Activated gamma-delta T cell (primary cell): ENCODE measurements at places on chromosomes 4 and X.

GRCh38 chrX:46588263-46588662, 14.7 kb downstream of the CHST7 start:
- no peak for DNase-seq

GRCh38 chr4:41214136-41214824, at the start of gene APBB2:
APBB2 (minus strand) TSS chr4:41214542; CDS start chr4:41033254, 181,288 bp downstream.
- no peak for DNase-seq

DNA sequence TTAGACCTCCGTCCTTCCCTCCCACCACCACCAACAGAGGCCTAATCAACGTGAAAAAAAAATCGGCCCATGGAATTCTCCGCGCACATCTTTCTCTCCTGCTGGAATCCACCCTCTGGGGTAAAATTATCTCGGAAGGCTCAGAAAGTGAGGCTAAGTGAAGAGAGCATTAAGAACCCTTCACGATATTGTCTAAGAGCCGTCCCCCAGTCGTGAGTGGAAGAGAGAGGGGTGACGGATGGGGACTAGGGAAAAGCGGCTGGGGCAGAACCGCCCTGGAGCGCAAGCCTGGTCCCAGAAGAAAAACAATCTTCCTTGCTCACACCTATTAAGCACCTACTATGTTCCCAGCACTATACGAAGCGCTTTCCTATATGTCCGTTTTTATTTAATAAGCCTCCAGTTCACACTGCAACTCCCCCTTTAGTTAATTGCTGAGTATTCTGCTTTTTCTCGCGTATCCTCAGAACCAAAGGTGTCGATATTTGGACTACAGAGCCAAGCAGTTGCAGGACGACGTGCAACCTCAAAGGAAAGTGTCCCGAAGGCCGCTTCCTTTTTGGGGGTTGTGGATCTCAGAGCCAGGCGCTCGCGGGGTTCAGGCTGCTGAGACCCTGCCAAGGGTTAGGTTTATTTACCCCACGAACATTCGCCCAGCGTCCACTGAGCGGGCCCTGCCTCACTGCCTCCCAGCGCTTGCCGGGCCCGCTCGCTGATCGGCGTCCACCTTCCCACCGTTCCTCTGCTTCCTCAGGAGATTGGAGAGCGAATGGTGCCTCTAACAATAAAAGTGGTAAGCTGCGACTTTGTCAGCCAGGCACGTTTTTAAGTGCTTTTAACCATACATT, 889 bp downstream of the MGARP start:
- DNase-seq, result no peak

GRCh38 chrX:3540105-3540504, 173.3 kb downstream of the PRKX start:
- no peak for DNase-seq

DNA sequence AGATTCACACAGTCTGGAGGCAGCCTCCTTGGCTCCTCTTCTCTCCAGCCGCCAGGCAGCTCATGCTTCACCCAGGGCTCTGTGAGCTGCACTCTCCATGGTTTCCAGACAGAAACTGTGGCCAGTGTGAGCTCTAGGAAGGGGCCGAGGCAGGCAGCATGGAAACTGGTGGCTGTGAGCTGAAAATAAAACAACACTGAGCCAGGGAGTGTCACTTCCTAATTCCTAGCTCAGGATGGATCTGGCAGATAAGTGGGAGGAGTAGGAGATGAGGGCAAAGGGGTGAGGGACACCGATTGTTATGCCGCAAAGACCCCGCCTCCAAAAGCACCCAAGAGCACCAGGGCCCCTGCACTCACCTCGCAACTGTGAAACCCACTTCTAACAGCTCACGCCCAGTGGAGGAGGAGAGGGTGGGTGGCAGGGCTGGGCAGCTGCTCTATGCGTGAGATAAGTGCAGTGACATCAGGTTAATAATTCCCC, 69.8 kb downstream of the FHDC1 start:
- no peak for DNase-seq

GRCh38 chr4:53695540-53696463, 104.5 kb upstream of the LNX1 start:
- no peak for DNase-seq

DNA sequence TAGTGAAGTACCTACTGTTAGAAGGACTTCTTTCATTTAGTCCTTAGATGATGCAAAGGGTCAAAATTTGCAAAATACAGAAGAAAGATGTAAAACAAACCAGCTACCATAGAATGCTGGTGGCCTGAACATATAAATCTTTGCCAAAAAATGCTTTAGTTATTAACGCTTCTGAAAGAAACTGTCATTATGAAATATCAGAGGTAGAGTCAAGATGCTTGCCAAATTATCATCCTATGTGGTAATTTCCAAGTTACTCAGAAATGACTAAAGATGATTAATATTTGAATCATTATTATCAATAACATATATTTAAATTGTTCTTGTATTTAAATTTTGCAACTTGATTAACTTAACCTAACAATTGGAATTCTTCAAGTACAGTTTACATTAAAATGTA, 588.4 kb upstream of the FAM241A start:
- DNase-seq, result no peak

DNA sequence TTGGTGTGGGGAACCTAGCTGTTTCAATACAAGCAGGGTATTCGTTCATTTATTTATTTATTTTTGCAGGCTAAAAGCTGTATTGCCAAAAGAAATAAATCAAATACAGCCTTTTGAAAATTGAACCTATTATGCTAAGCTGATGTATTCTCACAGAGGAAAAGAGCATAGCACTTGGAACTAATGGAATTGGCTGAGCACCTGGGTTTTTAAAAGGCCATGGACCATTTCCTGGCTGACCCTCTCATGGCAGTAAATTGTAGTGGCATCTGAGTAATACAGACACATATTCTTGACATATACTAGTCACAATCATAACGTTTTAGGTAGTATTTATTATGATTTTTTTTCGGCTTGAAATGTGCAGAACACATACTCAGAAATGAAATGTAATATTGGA, 71.8 kb upstream of the ALG13 start:
- no peak for DNase-seq
